ENCODE measurements at places on chromosomes 2 and 18.
A peak's percentile ranks its signal among the peaks of the same experiment; 100 is the strongest.

- peak; percentile 56 for DNase-seq
Observed at GRCh38 chr18:47265197-47265596, 13.7 kb upstream of the SKOR2 start.

- no peak for DNase-seq
Observed at GRCh38 chr2:65096948-65097347, 33.0 kb downstream of the RAB1A start.

DNA sequence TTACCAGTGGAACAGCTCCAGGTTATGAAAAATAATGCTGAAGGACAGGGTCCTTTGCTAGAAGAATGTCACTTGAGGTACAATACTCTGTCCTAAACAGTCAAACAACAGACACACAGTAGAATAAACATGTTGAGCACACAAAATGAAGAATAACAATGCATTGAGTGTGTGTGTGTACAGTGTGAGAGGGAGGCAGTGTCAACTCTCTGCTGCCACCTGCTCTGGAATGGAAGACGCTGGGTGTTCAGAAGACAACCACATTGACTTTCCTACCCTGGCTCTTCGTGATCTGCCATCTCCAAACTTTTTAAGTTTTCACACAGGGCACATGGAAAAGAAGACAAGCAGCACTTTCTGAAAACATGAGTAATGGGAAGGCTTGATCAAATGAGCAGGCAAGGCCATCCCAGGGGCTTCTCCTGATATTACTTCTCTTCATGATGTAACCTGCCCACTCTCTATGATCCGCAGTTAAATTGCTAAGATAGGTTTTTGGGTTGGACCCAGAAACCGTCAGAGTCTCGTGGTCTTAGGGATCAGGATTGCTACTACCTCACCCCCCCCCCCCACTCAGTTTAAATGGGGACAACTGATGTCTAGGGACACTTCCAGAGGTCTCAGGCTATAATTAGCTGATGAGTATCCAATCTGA, 533.2 kb upstream of the TNP1 start:
- DNase-seq = no peak

GRCh38 chr2:136000502-136000901, 15.1 kb upstream of the DARS1 start:
- DNase-seq = peak; percentile 46

- DNase-seq = no peak
Observed at GRCh38 chr2:96528700-96529375, 7.7 kb upstream of the ARID5A start.

- DNase-seq = peak; percentile 35
Observed at GRCh38 chr18:9436206-9436929, 38.9 kb upstream of the RALBP1 start.

DNA sequence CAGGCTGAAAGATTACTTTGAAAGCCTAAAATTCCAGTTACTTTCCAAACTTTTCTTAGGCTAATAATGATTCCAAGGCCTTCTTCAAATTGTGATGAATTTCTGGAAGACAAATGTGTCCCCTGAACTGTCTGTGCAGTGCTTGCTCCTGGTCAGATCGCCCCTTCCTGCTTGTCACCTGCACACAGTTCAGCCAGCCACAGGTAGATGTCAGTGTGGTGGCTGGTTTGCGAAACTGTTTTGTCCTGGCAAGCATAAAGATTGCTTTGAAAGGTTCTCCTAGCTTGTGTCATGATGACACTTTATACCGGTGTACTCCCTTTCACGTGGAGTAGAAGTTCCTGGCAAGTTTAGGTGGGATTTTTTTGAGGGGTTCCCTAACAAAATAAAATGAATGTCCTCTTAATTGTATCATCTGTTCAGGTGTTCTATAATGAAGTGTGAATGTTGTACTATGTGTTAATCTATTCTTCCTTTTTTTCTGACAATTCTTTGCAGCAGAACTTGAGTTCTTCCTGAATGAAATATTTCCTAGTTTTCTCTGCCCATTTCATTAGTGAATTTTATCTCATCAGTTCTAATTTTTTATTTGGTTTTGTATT, 298.8 kb downstream of the ZNF407 start:
- DNase-seq = peak; percentile 48

DNA sequence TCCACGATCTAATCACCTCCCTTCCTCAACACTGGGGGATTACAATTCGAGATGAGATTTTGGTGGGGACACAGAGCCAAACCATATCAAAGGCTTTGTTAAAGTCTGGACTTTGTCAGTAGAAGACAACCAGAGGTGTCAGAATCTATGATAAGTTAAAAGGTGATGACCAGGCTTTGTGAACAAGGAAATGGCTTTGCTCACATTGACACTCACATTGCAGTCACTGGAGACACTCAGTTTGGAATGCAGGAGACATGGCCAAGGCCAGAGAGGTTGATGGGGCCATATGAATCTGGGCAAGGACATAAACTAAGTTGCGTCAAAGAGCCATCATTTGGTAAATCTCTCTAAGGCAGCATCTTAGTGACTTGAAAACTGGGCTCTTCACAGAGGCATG, 678.2 kb upstream of the FSHR start:
- DNase-seq = no peak

DNA sequence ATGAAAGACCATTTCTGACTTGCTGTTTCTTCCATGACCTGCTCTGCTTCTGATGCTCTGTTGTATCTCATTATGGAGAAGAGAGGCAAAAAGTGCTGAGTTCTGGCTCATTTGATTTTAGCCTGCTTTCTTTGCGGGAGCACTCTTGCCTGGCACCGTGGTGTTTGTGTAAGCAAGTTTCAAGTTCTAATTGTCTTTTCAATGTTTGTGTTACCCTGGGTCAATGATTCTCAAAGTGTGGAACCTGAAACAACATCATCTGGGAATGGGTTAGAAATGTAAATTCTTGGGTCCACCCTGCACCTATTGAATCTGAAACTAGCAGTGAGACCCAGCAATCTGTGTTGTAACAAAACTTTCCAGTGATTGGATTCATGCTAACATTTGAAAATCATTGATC, 85.5 kb upstream of the STON1 start:
- DNase-seq = no peak

- DNase-seq = peak; percentile 68
Observed at GRCh38 chr2:39492095-39492590, 55.1 kb upstream of the MAP4K3 start.

GRCh38 chr2:235545339-235546150, 51.7 kb downstream of the AGAP1 start:
- peak; percentile 24 for DNase-seq

- peak; percentile 44 for DNase-seq
Observed at GRCh38 chr2:221569425-221569845, 2.7 kb downstream of the EPHA4 start.

DNA sequence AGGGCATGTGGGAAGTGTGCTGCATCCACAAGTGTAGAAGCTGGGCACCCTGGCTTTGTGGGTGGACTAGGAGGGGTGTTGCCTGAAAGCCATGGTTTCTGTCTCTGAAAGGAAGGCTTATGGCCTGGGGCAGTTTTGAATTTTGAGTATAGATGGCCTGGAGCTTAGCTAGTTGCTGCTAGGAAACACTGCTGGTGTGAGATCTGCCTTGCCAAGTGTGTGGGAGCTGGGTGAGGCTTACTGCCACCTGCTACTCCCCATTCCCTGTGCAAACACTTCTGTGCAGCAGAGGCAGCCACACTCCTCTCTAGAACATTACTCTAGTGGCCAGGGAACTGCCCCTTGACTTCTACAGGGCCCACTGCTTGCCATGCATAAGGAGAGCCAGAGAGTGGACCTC, 831.7 kb upstream of the LRRTM1 start:
- no peak for DNase-seq

GRCh38 chr2:202818321-202818720, 53.2 kb downstream of the ICA1L start:
- no peak for DNase-seq

GRCh38 chr2:241598061-241598460, 38.9 kb downstream of the THAP4 start:
- peak; percentile 62 for DNase-seq

GRCh38 chr2:155033652-155034051, 335.2 kb downstream of the KCNJ3 start:
- no peak for DNase-seq

GRCh38 chr2:68878753-68879152, 7.6 kb upstream of the BMP10 start:
- no peak for DNase-seq

DNA sequence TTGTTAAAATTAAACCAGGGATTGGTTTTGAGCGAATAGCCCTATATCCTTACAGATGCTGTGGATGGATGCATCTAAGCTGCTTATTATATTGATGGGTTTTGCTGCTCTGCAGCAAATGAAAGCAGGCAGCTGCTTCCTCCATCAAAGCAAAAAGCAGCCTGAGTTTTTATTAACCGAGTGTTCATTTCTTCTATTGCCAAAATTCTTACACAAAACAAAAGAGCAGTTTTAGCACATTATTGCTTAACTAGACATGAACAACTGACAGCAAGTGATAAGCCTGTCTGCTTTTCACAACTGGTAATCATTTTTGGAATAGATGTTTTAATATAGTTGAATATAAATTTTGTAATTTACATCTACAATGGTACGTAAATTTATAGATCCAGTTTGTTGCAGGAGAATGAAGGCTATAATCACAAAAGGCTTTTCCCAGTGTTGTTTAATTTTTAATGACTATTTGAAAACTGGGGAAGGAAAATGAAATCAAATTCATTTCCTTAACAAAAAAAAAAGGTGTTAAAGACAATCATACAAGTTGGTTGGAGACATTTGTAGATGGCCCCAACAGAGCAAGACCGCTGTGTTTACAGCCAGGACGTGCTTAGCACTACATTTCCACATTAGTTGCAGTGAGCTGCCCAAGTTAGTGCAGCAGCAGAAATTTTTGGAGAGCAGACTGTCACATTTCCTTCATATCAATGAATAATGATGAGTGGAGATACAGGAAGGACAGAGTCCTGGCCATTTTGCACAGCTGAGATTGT, 253.6 kb upstream of the SIX3 start:
- DNase-seq = no peak

DNA sequence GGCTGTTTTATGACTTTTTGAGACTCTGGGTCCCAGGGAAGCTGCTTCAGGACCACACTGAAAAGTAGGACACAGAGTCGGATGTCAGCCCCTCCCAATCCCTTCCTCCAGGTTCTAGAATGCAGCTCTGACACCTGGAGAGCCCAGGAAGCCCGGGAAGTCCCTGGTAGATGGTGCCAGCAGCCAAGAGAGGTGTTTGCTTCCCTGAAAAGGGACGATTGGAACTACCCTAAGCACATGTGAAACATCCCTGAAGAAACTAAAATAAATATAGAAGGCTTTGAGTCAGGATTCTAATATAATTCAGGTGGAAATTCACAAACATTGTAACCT, 163.2 kb upstream of the CYRIA start:
- DNase-seq = no peak

- peak; percentile 6 for DNase-seq
Observed at GRCh38 chr2:185526161-185526560, 212.4 kb upstream of the FSIP2 start.

DNA sequence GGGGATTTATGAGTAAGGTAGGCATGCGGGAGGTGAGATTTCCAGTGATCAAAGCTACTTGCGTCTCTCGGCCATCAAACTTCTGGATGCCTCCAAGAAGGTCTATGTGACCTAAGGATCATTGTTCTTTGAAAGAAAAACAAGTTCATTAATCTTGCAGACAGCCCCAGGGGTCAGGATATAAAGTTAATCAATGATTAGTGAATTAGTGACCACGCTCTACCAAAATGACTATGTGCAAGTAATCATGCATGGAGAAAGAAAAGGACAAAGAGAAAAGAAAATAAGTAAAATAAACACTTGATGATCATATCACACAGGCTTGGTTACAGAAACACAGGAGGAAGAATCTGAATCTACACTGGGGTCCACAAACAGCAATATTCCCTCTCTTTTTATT, 42.5 kb upstream of the BCL11A start:
- no peak for DNase-seq

DNA sequence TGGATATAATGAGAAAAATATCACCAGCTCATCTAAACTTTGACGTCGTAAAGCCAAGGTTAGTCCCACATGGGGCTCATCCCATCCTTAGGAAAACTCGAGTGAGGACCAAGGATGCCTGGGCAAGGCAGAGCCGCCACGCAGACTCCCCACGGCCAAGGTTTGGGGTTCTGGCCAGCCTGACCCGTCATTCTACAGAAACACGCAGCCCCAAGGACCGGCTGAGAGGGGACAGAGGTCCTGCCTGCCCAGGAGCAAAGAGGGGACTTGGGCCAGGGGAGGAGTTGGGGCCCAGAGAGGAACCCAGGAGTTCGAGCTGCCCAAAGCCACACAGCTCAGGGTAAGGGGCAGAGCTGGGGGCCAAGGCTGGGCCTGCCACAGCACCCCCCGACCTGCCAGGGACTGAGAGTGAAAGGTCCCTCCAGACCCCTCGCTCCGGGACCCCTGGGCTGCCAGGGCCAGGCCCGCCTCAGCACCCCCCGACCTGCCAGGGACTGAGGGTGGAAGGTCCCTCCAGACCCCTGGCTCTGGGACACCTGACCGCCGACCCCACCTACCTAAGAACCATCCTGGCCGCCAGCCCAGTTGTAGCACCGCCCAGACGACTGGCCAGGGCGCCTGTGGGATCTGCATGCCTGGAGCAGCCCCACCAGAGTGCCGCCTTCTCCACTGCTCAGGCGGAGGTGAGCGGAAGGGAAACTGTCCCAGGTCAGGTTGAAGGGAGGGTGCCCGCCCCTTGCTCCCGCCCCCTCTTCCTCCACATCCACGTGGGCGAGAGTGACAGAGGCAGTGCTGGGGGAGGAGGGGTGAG, at the start of gene PDCD1:
PDCD1 (minus strand) TSS at position 689 of the 811 bp plus-strand sequence; CDS start at position 633, 56 bp downstream.
- DNase-seq = peak; percentile 27

DNA sequence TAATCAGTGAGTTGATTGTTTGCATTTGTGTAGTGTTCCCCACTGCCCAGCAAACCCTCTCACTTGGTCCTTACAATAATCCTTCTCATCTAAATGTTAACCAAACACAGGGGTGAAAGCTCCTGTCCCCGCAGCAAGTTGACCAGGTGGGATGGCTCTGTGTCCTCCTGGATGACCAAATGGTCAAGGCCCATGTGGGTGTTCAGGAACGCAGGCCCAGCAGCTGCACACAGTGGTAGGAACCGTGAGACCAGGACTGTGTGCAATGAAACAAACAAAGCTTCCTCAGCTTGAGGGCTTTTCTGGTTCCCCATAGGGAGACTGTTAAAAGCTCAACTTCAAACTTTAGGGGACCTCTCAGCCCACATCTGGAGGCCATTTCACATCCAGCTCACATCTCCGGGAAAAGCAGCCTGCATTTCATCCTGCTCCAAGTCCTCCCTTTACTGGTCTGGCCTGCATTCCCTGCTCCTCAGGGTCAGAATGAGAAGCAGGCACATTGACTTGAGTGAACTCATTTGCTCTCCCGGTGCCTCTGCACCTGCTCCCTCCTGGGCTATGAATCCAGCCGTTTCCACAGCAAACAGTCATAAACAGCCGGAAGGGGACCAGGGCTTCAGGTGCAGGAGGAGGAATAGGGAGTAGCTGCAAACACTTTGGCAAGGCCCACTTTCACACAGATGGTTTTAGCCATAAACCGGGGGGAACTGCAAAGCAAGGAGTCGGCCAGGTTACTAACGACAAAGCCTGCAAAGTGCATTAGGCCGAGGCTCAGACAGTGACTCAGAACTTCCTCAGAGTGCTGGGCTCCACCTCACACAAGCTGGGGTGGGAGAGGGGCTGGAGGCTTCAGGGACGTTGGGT, 144.7 kb downstream of the CAPN13 start:
- DNase-seq = peak; percentile 99

Data from muscle of leg (tissue), 16 donors.